ENCODE measurements at places on chromosomes 11 and 22.

DNA sequence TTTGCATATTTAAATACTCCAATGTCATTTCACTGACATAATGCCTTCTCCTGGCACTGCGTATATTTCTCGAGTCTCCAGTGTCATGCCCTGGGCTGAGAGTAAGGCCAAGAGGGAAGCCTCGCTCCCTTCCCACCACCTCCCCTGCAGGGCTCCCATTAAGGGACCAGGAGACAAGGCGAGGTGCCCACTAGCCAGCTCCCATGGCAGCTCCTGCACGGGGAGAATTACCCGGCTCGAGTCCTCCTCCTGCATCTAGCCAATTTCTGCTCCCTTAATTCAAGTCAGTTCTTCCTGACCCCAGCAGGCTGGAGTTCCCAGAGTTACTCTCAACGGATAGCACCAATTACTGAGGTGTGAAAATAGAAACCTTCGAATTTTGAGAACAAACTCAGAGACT is 31.9 kb downstream of the OPCML start:
- DNase-seq: no peak

DNA sequence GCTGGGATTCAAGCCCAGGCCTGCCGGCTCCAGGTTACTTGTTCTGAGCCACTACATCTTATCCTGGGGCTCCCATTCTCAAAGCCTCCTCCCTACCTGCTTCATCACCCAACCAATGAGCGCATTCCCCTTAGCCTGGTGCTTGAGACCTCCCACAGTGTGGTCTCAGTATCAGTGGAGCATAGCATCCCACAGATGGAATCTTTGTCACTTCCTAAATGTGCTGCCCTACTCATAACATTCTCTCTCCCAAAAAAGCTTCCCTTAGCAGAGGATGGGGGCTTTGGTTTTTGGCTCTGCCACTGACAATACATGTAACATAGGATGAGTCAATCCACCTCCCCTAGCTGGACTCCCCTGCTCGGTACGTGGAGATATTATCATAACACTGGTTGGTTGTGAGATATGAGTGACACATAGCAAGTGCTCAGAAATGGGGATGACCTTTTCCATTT is 28.8 kb downstream of the TEAD1 start:
- DNase-seq: no peak

DNA sequence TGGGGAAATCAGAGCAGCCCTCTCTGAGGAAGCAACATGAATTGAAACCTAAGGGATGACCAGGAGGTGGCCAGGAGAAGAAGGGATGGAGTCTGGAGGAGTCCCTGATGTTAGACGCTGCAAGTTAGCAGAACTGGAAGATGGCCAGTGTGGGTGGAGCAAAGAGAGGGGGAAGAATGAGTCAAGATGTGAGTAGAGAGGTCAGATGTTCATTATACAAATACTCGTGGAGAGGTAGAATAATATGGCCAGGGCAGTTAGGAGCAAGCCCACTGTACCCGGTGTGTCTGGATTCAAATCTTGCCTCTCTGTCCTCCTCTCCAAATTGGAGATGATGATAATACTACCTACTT is 242.0 kb downstream of the TENM4 start:
- DNase-seq: peak; percentile 39

DNA sequence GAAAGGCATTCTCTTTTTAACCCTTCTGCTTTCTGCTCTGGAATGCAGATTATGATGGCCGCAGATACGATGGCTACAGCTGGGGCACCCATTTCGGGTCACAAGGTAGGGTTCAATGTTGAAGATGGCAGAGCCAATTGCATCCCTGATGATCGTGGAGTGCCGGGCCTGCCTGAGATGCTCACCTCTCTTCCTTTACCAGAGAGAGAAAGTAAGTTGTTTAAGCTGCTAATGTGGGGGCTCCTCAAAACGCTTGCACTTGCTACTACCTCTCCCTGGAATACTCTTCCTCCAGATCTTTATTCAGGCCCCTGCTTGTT is 50.8 kb upstream of the PRDM11 start:
- no peak for DNase-seq

DNA sequence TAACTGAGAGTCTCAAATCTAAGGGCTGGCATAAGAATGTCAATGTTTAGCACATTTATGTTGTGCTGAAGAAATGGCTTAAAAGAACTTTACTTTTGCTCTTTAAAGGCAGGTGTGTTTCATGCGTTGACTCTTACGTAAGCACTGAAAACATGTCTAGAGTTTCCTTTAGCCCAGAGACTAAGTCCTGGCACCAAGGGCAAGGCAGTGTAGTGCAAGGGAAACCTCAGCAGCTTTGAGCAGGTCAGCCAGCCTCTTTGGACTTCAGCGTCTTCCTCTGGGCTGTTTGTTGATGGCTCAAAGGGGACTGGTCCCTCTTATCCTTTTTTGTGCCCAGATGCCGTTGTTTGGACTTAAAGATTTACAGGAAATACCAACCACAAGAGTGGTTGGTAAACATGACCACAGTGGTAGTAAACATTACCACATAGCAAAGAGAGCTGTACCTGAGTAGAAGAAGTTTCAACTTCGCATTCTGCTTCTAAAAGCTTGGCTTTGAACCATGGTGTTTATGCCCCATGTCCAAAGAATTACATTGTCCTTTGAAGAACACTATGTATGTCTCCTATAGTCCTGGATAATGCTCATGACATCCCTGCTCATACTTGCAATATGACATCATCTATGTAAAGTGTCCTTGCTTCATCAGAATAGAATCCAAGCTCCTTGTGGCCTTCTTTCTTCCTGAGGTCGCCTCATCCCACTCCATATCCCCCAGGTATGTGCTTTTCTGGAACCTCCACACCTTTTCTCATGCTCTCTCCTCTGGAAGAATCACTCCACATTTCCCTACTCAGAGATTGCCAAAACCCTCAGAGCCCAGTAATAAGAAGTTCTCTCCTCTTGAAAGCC is 23.5 kb downstream of the TENM4 start:
- peak; percentile 31 for DNase-seq

All from fibroblast of skin of right quadriceps (primary cell).